ENCODE measurements at places on chromosomes 16 and 17.

- no peak for DNase-seq
Measured at GRCh38 chr17:2950846-2951245, 112.6 kb downstream of the OR1D5 start.

DNA sequence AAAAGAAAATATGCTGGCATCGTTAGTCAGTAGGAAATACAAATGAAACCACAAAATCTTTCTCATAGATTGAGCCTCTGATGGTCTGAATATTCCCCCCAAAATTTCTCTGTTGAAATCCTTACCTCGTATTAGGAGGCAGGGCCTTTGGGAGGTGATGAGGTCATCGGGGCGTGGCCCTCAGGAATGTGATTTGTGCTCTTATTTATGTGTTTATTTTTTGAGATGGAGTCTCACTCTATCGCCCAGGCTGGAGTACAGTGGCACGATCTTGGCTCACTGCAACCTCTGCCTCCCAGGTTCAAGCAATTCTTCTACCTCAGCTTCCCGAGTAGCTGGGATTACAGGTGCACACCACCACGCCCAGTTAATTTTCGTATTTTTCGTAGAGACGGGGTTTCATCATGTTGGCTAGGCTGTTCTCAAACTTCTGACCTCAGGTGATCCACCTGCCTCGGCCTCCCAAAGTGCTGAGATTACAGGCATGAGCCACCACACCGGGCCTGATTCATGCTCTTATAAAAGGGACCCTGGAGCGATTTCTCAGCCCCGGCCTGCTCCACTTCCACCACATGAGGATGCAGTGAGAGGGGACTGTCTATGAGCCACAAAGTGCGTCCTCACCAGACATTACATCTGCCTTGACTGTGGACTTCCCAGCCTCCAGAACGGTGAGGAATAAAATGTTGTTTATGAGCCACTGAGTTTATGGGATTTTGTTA lies 53.1 kb downstream of the DNAH17 start:
- no peak for DNase-seq

DNA sequence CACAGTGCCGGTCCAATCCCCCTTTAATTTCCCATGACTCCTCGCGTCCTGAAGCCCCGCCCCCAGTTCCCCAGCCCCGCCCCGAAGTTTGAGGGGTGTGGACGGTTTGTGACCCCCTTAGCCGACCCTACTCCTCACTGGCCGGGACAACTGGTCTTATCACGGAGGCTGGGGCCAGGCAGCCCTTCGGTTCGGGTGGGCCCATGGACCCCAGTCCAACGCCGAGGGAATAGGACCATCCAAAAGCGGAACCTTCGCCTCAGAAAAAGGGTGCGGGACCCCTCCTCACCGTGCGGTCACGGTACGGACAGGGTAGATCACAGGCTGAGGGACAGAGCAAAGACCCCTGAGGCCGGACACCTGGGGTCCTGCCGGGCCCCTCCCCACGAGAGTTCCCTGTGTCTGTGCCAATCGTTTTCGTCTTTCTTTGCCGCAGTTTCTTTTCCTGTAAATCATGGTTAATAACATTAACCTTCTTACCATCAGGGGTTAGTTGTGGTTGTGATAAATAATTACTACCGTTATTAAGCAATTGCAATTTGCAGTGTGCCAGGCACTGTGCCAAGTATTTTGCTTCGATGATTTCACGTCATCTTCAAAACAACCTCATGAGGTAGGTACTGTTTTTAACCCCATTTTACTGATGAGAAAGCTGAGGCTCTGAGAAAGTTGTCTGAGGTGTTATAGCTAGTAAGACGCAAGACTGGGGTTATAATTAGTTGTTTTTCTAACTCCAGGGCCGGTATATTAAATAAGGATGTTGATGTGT lies 543 bp downstream of the TMUB2 start:
- DNase-seq: peak; percentile 84

DNA sequence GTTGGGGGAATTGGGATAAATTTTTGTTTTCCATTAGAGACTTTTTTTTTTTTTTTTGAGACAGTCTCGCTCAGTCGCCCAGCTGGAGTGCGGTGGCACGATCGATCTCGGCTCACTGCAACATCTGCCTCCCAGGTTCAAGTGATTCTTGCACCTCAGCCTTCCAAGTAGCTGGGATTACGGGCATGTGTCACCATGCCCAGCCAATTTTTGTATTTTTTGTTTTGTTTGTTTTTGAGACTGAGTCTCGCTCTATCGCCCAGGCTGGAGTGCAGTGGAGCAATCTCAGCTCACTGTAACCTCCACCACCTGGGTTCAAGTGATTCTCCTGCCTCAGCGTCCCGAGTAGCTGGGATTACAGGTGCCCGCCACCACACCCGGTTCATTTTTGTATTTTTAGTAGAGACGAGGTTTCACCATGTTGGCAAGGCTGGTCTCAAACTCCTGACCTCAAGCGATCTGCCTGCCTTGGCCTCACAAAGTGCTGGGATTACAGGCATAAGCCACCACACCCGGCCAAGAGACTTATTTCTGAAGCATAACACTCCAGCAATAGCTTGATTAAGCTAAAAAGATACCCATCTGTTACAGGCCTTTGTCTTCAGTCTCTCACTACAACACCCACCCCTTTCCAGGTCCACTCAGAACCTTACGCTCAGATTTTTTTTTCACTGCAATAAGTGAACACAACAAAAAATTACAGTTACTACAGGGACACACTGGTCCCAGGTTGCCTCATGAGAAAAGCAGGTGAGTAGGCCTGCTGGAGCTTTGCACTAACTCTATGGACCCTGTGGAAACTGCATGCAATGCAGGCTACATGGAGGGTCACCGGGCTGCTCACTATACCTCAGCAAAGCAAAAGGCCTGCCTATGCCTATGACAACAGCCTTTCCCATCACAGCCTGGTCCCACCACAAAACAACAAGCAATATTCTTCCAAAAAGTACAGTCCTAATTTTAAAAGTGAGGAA lies 34.6 kb downstream of the KANSL1 start:
- DNase-seq: no peak

DNA sequence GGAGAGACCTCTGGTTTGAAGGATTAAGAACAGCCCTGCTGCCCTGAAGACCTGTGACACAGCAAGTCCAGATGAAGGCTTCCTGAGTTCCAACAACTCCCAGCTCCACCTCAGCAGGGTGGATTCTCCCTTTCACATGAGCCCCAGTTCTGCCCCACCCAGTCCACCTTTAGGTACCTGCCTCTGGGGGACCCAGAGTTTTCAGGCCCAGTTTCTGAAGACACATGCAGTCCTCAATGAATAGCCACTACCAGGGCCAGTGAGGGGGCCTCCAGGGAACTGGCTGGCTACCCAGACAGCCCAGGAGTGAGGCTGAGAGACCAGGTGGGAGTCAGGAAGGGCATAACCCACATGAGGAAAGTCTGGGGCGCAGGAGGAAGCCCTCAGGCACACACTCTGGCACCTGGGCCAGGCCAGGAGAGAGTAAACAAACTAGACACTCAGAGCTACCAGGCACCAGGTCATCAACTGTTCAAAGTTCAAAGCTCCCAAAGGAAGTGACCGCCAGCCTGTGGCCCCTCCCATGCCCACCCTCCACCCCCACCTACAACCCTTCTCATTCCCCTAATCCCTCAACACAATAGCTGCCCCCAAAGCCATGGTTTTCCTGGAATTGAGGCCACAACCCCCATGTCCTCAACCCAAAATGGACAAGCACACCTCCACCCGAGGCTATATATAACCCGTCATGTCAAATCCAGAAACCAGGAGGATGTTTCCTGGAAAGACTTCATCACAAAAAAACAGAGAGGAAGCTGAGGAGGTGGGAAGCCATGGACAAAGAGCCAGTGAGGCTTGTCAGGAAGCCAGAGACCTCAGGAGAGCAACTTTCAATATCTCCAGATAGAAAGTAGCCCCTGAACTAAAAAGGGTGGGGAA lies 2.1 kb downstream of the MYO18A start:
- no peak for DNase-seq

Data from GM10248 (cell line).